Omental fat pad (tissue), 4 donors: ENCODE measurements at places on chromosomes 1 and 21. TPM values are rescaled to one million over a fixed set of nuclear protein-coding genes. Genes with fewer than 3 reads are reported as not detected.

GRCh38 chr1:198936371-198937083, 297.7 kb downstream of the PTPRC start:
- DNase-seq = no peak

The ZBTB8A gene
- 5.4 TPM for total RNA-seq

- no peak for DNase-seq
These were observed 19.7 kb downstream of the COG2 start for GRCh38 chr1:230661976-230662375.

The TIAM1 gene
- total RNA-seq = 6.5 TPM

- DNase-seq = no peak
These were observed 158.1 kb downstream of the LTN1 start for GRCh38 chr21:28834335-28835238.

The TRABD2B gene
- 0.82 TPM for total RNA-seq

DNA sequence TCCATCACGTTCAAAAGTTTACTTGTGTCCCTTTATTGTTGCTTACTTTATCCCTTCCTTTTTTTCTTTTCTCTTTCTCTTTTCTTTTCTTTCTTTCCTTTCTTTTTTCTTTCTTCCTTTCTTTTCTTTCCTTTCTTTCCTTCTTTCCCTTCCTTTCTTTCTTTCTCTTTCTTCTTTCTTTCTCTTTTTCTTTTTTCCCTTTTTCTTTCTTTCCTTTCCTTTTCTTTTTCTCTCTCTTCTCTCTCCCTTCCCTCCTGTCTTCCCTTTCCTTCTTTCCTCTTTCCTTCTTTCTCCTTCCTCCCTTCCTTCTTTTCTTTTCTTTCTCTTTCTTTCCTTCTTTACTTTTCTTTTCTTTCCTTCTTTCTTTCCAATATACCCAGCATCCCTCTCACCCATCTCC, 391.2 kb downstream of the DPYD start:
- DNase-seq = no peak

GRCh38 chr1:156149374-156150332, 3.7 kb upstream of the SEMA4A start:
- DNase-seq = no peak

GRCh38 chr1:118993700-118994026, 5.5 kb upstream of the TBX15 start:
- no peak for DNase-seq

The PER3 gene
- 8.6 TPM for total RNA-seq
